ENCODE measurements at places on chromosomes 5 and 9.

- no peak for DNase-seq
Measured at GRCh38 chr5:29897916-29898315, 1295.6 kb upstream of the CDH6 start.

DNA sequence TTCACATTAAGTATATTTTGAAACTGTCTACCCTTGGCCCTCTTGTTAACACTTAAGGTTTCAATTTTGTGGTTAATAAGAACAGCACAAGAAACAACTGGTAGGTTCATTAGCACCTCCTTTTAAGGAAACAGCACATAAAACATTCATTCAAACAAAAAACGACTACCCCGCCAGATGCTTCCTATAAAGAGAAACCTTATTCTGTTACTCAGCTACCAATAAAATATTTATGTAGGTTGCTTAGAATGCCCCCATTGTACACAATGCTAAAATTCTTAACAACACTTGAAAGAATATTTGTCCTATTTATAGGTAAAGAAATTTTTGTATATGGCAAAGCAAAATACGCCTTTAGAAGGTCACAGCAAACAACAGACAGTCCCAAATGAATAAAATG lies 23.2 kb downstream of the CDK5RAP2 start:
- DNase-seq = no peak

DNA sequence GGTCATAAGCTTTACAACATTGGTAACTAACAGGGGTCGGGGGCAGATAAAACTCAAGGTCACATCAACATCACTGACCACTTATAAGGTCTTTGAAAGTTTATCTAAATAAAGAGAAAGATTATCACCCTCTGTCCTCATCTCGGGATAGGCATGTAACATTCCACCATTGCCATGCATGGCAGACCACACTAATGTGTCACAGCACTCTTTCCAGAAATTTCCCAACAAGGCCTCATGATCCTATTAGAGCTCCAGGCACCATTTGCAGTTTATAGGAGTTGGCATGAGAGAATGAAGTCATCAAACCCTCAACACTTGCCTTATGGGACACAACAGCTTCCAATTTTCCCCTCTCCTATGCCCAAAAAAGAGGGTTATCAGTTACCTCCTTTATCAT lies 31.9 kb upstream of the ZNF622 start:
- DNase-seq = no peak

DNA sequence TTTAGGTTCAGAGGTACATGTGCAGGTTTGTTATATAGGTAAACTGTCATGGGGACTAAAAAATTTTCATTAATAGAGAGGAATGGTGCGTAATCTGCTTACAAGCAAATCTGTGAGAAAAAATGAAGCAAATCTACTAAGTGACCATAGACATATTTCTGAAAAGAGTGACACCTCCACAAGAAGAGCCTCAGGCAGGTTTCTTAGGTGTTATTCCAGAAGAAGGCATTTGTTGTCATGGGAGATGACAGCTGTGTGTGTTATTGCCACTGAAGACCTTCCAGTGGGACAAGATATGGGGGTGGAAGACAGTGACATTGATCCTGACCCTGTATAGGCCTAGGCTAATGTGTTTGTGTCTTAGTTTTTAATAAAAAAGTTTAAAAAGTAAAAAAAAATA lies 68.8 kb upstream of the PANK3 start:
- DNase-seq = no peak

- no peak for DNase-seq
Measured at GRCh38 chr5:31106278-31106677, 87.2 kb upstream of the CDH6 start.

DNA sequence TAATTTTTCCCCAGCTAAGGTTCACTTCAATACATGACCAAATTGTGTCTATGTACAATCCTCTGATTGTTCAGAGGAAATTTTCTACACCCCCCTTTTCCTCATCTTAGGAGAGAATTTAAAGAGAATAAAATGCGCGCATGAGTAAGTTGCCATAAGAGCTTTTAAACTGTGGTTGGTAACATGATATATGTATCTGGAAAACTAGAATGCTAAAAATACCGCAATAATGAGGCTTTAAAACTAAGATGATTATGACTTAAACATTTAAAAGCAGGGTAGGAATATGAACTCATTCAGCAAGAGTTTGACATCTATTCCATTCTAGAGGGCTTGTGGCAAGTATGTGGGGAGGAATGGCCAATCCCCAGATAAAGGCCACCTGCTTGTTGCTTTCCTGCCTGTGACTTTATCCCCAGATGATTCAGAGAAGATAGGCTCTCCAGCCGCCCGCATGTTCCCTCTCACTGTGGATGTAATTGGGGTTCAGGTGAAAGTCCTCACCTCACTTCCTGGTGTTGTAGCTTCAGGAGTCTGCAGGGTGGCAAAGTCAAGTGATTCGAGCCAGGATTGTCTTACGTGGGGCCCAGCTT lies 26.5 kb upstream of the BASP1 start:
- no peak for DNase-seq

GRCh38 chr9:97983589-97984187 lies 547 bp downstream of the ANP32B start:
- no peak for DNase-seq
